Activated CD8-positive, alpha-beta T cell treated with anti-CD3 and anti-CD28 coated beads for 36 hours (primary cell): ENCODE measurements at places on chromosomes 3 and 15.

DNA sequence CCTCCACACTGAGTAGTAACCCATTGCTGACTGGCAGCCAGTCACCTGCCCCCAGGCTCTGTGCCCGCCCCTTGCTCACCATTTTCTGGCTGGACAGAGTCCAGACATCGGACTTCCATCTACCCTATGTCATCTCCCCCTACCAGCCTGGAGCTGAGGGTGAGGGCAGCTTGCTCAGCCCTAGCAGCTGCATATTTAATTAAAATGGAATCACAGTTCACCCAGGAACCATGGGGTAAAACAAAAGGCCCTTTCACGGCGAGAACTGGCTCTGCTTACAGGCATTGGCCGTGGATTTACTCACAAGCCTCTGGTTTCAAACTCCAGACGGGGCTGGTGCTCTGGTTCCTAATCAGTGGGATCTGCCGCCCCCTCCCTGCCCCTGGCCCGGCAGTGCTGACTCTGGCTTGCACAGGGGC, 94.9 kb upstream of the ATP2B2 start:
- no peak for DNase-seq

DNA sequence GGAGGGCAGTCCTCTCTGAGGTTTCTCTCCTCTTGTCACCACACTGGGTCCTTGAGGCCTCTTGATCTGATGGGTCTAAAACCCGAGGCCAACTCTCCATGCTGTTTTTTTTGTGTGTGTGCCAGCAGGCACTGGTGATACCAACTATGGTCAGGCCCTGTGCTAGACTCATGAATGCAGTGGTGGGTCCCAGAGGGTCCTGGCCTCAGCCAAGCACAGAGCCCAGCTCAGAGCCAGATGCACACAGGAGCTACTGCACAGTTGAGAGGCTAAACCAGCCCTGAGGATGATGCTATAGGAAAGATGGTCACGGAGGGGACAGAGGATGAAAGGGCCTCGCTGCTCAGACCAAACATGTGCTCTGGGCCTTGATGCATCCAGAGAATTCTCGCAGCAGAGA, 33.5 kb downstream of the RAB6B start:
- no peak for DNase-seq

- no peak for DNase-seq
These were observed 1205.5 kb downstream of the ROBO1 start for GRCh38 chr3:78562328-78562727.

GRCh38 chr15:88974392-88974791, 61.2 kb upstream of the MFGE8 start:
- DNase-seq = no peak

DNA sequence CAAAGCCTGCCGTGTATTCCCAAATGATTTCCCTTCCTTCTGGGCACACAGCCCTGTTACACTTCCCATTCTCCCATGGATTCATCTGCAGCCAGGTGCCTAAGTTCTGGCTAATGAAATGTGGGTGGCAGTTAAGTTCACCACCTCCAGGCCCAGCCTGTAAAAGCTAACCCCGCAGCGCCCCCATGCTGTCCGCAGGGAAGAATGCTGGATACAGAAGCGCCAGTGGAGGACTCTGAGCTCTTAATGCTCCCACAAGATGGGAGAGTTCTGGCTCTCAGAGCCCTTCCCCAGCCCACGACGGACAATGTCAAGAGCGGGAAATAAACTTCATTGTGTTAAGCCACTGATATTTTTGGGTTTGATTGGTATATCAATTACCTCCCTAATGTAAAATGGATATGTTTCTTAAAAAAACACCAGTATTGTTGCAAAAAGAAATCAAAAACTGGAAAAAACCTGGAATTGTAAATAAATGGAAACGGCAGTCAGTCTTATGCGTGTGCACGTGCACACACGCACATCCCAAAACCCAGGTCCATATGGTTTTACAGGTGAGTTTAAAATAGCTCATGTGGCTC, 37.7 kb upstream of the FGD5 start:
- peak; percentile 66 for DNase-seq

GRCh38 chr3:71453822-71454511, 129.6 kb downstream of the FOXP1 start:
- no peak for DNase-seq

GRCh38 chr3:15820911-15821310, 23.1 kb upstream of the ANKRD28 start:
- no peak for DNase-seq

DNA sequence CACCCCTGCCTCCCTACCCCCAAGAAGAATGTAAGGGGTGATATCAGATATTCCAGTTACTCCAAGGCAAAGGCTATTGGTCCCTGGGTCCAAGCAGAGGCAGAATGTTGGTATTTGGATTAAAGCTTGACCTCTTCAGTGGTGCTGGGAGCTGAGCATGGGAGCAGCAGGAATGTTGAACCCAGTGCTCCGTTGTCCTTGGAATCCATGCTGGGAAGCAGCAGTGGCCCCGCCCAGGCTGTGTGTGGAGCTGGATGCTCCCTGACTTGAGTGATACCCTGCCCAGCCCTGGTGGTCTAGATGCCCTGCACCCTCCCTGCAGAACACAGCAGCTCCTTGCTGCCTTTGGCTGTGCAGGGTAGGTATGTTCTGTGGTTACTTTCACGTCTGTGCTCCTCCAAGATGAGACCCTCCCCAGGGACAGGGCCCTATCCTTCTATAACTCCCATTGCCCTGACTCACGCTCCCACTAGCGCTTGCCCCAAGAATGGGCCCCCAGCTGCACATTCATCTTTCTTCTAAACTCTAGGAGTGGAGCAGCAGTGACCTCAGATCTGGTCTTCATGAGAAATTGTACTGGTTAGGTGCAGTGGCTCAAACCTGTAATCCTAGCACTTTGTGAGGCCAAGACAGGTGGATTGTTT, 35.1 kb downstream of the UMPS start:
- DNase-seq = no peak

GRCh38 chr3:46845860-46846623, 17.2 kb downstream of the MYL3 start:
- DNase-seq = peak; percentile 78

- DNase-seq = no peak
These were observed 271.6 kb upstream of the ARRDC4 start for GRCh38 chr15:97688886-97689285.

- DNase-seq = no peak
These were observed 4.8 kb upstream of the FBXW12 start for GRCh38 chr3:48367201-48367600.

DNA sequence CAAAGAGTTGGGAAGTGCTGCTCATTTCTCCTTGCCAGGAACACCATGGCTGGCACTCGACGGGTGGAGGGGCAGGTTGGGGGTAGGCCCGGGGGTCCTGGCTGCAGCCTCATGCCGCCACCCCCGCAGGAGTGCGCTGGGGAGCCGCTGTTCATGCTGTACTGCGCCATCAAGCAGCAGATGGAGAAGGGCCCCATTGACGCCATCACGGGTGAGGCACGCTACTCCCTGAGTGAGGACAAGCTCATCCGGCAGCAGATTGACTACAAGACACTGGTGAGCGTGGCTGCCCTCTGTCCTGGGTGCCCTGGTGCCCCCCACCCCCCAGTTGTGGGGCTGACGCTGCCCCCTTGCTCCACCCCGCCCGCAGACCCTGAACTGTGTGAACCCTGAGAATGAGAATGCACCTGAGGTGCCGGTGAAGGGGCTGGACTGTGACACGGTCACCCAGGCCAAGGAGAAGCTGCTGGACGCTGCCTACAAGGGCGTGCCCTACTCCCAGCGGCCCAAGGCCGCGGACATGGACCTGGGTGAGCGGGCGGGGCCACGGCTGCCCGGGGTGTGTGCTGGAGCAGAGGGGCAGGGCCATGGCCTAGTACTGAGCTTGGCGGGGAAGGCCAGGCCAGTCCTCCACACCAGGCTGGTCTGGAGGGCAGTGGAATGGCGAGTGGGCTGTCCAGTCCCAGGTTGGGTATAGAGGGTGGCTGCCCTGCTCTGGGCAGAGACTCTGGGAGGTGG, 45.1 kb downstream of the PLXNA1 start:
- no peak for DNase-seq

- no peak for DNase-seq
These were observed 5.2 kb downstream of the ESYT3 start for GRCh38 chr3:138439646-138440045.

DNA sequence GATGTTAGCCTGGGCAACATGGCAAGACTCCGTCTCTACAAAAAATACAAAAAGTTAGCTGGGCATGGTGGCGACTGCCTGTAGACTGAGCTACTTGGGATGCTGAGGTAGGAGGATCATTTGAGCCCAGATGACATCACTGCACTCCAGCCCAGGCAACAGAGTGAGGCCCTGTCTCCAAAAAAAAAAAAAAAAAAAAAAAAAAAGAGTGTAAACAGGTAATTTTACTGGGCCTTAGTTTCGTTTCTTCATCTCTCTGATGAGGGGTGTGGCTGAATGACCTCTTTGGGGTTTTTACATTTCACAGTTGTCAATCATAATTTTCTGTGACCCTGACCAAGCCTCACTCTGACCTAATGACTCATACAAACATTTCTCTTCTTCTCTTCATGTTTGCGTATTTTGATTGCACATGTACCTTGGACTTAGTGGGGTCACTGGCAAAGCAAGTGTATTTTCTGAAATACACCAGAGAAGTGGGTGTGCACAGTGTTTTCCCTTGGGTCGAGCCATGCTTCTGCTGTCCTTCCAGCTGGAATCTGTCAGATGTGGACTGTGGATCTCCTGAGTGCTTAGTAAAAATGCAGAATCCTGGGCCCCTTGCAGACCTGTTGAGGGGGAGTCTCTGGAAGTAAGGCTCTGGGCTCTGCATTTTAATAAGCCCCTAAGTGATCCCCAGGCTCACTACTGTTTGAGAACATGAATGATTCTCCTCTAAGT, 140.5 kb downstream of the FNDC3B start:
- no peak for DNase-seq

GRCh38 chr3:153567556-153567955, 405.5 kb downstream of the RAP2B start:
- DNase-seq = no peak

DNA sequence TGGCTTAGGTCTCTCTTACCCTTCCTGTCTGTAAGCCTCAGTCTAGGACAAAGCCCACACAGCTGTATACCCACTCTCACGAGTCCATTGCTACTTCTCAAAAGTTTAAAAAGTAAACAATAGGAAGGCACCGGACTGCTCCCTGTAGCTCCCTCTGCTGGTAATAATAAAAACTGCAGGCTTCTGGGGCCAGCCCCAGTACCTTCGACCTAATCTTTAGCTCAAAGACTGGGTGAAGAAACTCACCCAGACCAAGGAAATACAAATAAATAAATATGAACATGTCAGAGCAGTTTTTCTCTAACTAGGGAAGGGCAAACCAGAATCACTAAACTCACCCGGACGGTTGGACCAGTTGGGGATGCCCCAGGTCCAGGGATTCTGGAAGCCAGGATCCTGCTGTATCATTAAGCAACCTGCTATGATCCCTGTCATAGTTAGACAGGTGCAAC, 5.0 kb downstream of the FAM219B start:
- DNase-seq = peak; percentile 71

DNA sequence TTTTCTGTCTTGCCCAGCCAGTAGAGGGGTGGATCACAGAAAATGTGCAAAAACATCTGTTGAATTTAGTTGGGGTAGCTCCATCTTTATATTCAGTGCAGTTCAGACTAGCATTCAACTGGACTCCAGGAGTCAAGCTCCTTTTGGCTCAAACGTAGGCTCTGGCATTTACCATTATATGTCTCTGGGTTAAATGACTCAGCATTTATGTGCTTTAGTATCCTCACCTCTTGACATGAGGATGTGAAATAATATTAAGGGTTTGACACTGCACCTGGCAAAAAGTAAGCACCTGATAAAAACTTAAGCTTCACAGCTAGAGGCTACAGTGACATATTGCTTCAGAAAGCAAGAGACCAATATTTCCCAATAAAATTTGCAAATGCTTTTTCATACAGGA, 14.8 kb downstream of the PRC1 start:
- DNase-seq = no peak

GRCh38 chr15:25772500-25772899, 90.6 kb downstream of the ATP10A start:
- no peak for DNase-seq

GRCh38 chr3:156898296-156898880, 72.2 kb downstream of the LEKR1 start:
- no peak for DNase-seq

DNA sequence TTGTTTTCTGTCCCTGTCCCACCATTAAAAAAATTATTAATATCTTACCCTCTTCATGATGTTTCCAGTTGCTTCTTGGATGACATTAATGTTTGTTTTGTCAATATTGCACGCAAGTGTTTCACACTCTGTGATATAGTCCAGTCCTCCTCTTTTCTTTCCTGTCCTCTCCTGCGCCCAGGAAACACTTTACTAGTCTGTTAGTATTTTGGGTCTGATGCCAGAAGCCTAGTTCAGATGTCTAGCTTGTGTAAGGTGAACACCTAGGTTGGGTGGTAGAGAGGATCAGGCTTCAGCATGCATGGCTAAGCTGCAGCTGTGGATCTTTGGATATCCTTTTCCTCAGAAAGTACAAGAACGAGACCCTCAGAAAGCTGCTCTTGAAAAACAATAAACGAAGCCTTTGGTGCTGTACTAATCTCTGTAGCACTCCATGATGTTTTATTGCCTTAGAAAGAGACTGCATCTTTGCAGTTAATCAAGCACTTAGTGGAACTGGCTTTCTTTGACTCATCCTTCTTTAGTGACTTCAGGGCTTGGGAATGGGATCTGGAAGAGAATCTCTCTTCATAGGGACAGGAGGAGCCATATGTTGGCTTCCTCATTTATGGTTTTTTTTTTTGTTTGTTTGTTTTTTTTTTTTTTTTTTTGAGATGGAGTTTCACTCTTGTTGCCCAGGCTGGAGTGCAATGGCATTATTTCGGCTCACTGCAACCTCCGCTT, 253.4 kb downstream of the LPP start:
- DNase-seq = no peak

DNA sequence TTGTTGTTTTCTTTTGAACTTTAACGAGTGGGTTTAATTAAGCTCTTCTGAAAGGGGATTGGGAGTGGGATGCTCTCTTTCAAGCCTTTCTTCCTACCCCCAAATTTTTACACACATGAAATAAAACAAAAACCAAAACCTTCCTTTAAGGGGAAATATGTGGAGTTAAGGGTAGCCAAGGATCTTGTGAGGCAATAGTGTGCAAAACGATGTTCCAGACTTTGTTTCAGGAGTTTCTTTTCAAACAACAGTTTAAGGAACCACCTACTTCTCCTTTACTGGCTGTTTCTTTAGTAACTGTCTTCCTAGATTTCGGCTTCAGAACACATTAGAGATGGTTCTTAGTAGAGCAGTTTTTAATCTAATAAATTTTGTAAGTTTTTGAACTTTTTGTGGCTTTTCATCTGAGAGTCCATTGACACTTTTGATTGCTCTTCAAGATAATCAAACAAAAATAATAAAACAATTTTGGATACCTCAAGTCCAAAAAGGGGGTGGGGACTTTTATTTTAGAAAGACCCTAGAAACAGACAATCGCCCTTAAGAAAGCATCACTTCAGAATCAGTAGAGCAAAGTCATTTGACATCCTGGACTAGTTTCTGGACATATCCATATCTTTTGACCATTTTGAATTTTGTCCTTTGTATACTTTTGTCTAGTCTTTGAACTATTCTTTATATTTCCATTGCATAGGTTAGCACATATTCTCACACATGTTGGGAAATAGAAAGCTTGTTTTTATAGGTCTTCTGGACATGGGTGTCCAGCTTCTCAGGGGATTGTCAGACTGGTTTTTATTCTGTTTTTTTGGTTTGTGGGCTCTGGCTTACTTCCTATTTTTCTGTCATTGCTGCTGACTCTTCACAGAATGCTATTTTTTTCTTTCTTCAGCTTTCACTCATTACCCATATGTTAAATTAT, 6.0 kb downstream of the DIPK2A start:
- no peak for DNase-seq

GRCh38 chr3:56800832-56801661, 702 bp downstream of the ARHGEF3 start:
- DNase-seq = peak; percentile 47
